LoVo (cell line): ENCODE measurements at places on chromosomes 4 and X.

DNA sequence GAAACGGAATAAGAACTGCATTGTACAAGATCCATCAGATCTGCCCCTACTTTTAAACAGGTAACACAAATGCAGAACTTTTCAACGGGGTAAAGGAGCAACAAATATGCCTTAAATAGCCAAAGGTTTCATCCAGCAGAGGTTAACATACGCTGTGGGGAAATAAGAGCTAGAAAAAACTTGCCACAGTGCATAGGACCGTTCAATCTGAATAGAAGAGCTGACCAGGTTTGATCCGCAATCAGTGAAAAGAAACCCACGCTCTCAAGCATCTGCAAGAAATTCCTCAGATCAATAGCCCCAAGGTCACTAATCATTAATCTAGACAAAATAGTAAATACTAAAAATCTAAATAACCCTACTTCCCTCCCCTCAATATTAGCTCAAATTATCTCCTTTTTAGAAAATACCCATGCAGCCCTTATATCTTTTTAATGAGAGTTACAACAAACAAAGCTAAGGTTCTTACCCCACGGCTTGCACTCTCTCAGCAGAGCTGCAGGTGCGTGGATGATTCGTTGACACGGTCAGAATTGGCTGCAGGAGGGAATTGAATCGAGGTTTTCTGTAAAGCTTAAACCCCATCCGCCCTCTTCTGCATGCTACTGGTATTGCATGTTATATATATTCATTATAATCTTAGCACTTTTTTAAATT, at the start of gene TLR10:
Gene TLR10, minus strand, starts transcription at position 539 of the 657 bp plus-strand sequence. CDS start 7,400 bp downstream, outside the sequence.
- peak; percentile 54 for DNase-seq

- DNase-seq: no peak
Measured at GRCh38 chrX:2490634-2491033, 10.1 kb downstream of the DHRSX start.

- DNase-seq: no peak
Measured at GRCh38 chrX:18995221-18995620, 11.3 kb upstream of the PHKA2 start.

GRCh38 chrX:150326541-150327247, 36.4 kb upstream of the MAMLD1 start:
- DNase-seq: no peak

DNA sequence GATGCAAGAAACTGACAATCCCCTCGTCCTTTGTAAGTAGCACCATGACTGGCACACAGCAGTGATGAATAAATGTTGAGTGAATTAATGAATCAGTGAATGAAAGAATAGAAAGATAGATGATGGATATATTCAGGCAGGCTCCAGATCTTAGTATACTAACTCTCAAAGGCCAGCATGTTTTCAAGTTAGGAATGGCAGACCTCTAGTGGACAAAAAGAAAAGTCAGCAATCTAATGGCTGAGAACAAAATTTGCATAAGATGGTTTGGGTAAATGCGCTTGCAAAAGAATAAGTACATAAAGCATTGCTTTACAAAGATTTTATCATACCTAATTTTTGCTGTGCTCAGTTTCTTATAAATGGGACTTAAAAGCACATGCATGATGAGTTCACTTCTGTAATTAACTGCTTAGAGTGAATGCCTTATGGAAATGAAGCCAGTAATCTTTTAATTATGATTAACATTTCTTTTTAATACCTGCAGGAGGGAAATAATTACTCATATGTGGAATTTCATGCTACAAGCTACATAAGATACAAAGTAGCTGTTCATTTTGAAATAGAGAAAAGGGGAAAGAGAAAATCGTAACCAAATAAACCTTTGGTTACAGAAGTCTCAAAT, 126.9 kb upstream of the GPRIN3 start:
- peak; percentile 57 for DNase-seq
